ENCODE measurements at places on chromosomes 1 and 21. TPM values are rescaled to one million over a fixed set of nuclear protein-coding genes. Genes with fewer than 3 reads are reported as not detected.

Gene SLC1A7
- not detected for total RNA-seq

Gene TNFSF4
- 2.3 TPM for total RNA-seq

Gene ANGPTL3
- total RNA-seq: not detected

GRCh38 chr1:113320972-113321680 is 69.2 kb upstream of the MAGI3 start:
- DNase-seq: no peak

Gene GPR61
- 10.9 TPM for total RNA-seq

GRCh38 chr1:156246241-156246780 is 1.5 kb downstream of the PAQR6 start:
- DNase-seq: no peak

GRCh38 chr1:240413732-240414131 is 198.2 kb downstream of the GREM2 start:
- no peak for DNase-seq

DNA sequence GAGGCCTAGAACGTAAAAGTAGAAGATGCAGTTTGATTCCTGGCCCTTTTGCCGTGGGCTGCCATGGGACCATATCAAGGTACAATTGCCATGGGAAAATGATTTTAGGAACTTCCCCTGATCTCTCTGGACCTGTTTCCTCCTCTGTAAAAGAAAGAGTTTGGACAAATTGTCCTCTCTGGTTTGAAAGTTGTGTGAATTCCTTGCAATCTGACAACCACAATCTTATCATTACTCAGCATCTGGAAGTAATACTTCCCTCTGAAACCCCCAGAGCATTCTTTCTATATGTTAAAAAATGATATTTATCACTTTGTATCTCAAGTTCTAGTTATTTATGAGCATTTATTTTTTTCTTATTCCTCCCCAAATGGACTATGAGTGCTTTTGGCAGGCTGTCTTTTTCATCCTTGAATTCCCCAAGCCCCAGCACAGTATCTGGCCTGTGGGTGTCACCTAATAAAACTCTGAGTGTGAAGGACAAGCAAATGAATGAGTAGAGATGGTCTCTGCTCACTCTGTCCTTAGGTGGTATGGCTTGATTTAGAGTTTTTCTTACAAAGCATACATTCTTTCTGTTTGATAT is 181.1 kb downstream of the DYRK1A start:
- DNase-seq: no peak

GRCh38 chr1:7783178-7783711 is 846 bp upstream of the PER3 start:
- no peak for DNase-seq

Gene CRYAA
- total RNA-seq: not detected

Gene KAZN
- 22.6 TPM for total RNA-seq

- DNase-seq: no peak
Measured at GRCh38 chr21:39288987-39289386, 24.4 kb downstream of the BRWD1 start.
